Mucosa of gallbladder (tissue), 1 donor: ENCODE measurements at places on chromosomes 6 and 20.

DNA sequence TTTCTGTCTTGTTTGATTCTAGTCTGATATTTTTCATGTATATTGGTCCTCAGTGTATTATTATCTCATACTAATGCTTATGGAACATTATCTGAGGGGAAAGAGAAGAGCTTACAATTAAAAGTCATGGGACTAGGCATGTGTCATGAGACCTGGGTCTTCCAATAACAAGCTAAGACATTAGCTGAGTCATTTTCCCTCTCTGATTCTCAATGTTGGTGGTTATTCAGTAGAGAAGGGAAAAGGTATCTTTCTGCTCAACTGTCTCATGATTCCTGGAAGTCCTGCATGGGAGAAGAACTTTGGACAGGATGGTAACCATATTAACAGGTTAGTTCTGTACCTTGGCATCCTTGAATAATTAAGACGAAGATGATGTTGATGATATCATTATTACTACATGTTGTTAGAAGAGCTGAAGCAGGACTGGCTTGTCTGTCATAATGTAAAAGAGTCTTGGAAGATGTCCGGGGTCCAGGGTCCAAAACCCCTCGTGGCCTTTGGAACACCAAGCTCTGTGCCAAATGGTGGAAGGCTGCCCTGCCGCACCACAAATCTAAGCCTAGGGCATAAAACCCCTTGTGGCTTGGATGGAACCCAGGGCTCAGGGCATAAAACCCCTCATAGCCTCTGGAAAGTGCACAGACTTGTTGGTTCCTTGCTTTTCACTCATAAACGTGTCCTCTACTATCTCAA, 19.1 kb downstream of the TRIM38 start:
- no peak for DNase-seq

GRCh38 chr6:38459291-38459690, 180.4 kb downstream of the BTBD9 start:
- no peak for DNase-seq

GRCh38 chr6:98203170-98203806, 631.1 kb upstream of the POU3F2 start:
- DNase-seq, result no peak

DNA sequence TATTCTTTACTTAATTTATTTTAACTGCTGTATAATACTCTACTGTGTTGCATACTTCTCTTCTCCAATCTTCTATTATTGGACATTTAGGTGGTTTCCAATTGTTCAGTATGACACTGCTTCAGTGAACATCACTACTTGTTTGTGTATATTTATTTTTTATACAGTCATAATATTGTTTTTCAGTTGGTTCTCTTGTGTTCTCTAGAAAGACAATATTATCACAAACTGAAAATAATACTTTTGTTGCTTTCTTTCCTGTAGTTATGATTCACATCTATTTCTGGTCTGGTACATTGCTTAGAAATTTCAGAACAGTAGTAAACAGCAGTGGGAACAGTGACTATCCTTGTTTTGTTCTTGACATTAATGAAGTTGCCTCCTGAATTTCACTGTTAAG, 62.8 kb upstream of the GTSF1L start:
- no peak for DNase-seq

DNA sequence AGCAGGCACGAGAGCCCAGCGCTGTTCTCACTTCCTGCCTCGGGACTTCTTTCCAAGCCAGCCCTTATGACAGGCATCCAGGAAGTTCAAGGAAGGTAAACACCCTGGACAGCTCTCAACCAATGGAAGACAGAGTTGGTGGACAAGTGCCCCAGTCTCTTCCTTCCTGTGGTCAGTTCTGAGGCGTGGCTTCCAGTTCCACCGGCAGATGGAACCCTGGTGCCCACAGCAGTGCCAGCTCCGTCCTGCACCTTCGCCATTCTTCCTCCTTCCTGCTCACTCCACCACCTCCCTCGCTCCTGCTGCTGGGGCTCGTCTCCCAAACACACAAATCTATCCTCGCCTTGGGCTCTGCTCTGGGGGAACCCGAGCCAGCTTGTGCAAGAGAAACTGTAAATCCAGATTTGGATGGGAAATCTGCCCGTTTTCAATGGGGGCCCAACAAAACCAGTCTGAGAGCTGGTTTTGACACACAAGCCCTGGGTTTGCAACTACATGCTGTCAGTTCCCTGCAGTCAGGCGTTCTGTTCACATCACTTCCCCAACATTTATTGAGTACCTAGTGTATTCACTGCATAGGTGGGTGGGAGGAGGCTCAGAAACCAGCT, 162.7 kb downstream of the GRM4 start:
- peak; percentile 79 for DNase-seq

DNA sequence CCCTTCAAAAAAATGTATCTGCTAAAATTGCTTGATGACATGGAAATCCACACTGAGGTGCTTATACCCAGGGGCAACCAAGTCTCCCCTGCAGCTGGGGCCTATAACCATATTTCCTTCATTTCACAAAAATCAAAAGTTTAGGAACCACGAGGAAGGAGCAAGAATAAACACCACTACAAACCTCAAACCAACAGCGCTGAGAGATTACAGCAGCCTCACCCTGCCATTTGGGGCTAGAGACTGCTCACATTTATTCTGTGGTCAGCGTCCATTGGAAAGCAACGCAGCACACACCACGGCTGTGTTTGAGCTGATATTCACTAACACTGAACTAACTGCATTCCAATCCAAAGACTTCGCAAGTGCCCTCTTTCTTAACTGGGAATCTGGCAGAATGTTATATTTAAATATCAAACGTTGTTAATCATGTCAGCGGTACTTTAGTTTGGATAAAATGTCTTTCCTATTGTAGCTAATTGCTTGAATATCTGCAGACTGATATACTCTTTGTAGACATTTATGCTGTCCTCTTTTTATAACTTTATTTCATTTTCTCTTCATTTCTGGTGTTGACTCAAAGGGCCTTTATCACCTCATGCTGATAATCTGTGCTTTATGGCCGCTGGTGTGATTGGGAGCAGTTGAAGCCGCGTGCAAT, 94.6 kb downstream of the FOXA2 start:
- DNase-seq, result no peak
